ENCODE measurements at places on chromosomes 2 and 18.
A peak's percentile ranks its signal among the peaks of the same experiment; 100 is the strongest.

DNA sequence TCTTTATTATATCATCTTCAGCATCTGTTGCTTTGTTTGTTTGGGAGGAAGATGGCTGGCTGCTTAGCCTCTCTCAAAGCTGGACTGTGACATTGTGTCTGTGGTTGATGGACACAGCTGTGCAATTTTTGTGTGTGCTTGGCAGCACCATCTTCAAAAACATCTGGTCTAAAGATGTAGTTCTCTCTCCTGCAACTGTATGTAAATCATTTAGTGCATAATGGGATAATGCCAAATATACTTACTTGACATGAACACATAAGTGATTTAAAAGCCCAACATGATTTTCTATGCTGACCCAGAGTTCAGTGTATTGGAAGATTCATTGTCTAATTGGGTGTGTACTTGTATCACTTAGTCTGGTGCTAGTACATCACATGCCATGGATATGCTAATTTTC, 112.2 kb downstream of the MAP4K4 start:
- no peak for DNase-seq

DNA sequence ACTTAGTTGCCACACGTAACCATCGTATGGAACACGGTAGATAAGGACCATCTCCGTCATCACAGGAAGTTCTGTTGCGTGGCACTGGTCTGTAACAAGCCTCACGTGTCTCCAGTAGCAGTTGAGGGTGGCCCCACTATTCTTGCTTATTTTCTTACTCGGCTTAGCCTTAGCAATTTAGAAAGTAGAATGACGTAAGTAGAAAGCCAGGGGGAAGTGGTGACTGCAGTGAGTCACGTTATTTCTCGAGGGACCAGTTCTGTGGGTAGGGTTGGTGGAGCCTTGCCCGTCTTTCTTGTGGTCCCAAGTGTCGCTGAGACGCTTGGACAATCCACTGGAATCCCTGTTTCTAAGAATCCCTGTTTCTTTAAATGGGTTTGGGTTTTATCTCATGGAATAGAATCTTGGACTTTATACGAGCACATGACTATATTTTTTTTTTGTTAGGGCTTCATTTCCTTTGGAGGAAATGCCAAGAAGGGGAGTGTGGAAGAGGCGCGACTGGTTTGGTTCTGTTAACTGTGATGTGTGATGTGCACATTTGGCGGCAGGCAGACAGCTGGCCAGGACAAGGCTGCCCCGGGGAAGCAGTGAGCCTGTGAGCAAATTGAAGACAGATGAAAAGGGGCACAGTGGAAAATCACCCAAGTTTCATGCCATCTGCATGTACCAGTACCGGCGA, 96.2 kb downstream of the CABLES1 start:
- peak; percentile 72 for DNase-seq

GRCh38 chr2:170465241-170465640, 249.9 kb upstream of the SP5 start:
- DNase-seq: no peak

DNA sequence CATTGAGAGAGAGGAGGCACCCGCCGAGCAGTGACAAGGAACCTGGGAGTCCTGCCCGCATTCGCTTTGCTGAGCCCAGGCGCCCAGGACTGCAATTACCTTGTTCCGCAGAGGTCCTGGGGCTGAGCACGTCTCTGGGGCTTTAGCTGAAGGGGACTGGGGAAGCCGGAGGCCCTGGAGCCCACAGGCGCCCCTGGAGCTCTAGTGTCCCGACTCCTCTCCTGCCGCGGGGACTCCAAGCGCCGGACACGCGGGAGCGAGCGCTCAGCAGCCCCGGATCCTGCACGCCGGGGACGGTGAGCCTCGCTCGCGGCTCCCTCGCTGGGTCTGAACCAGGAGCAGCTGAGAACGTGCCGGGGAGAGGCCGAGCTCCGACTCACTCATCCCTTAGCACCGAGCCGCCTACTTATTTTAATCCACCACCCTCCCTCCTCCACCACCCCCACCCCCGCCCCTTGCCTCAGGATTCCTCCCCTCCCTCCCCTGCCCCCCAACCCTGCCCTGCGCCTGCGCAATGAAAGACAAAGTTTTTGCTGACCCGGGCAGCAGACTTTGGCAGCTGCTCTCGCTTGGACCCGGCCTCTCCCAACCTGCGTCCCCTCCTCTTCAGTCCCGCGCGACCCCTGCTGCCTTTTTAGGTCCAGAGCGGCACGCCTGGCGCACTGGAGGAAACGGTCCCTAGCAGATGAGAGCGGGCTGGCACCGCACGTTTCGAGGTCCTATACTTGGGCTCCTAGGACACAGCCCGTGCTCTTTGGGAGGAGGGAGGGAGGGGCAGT, at the start of gene OSR1:
Gene OSR1, minus strand, starts transcription at position 382 of the 779 bp plus-strand sequence. CDS start 4,818 bp downstream, outside the sequence.
- peak; percentile 53 for DNase-seq

DNA sequence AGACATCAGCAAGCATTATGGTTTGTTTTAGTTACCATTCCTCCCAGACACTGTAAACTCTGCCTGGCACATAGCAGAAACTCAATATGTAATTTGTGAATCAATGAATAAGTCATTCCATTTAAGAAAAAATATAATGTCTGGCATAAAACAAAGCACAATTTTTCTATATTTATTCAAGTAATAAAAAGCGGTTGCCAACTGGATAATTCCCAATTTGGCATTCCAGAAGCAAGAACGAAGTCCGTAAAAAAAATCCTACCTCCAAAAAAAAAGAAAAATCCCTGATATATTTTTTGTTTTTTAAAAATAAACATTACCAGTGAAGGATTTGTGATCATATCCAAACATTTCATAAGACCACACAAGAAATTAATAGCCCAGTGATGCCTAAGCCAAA, 351.3 kb upstream of the LRRTM4 start:
- DNase-seq: no peak

DNA sequence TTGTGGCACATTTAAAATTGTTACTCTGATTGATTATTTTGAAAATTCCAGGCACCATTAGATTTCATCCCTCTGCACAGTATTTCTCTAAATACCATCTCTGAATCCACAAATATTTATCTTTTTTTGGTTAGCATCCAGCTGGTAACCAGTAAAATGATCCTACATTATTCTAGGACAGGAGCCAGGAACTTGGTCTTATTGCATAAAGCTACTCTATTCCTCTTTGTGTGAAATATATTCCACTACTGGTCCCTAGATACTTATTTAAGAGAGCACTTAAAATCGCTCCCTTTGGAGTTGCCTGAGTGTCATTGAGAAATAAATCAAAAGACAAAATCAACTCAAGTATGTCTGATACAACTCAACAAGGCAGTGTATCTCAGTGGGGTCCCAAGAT, 7.4 kb upstream of the MBOAT2 start:
- DNase-seq: no peak

DNA sequence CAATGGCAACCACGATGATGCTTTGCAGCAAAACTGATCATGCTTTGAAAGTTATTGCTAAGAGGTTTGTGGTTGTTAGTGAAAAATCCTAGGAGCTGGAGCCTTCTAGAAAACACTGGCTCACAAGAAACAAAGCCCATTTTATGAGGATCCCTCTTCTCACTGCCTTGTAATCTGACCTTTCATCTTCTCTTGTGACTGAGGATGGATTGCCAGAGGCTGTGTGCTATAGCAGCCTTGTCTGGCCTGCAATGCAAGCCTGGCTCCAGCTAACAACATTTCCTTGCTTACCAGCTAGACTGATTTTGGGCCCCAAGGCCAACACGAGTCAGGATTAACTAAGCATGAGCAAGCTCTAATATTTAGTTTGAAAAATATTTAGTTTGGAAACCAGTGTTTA, 13.1 kb downstream of the PIEZO2 start:
- DNase-seq: no peak

GRCh38 chr2:233021771-233022170, 8.7 kb upstream of the NGEF start:
- no peak for DNase-seq

GRCh38 chr2:28377984-28378678, 14.5 kb upstream of the FOSL2 start:
- DNase-seq: peak; percentile 82

- DNase-seq: no peak
Measured at GRCh38 chr2:104977958-104978357, 59.9 kb upstream of the MRPS9 start.

Measured in gastrocnemius medialis (tissue), 4 donors.